Activated CD4-positive, alpha-beta T cell treated with anti-CD3 and anti-CD28 coated beads for 36 hours (primary cell): ENCODE measurements at places on chromosomes 6 and 20. TPM values are rescaled to one million over a fixed set of nuclear protein-coding genes. Genes with fewer than 3 reads are reported as not detected.

Gene OLIG3
- total RNA-seq: not detected

Gene SLC22A2
- not detected for total RNA-seq

Gene PRL
- total RNA-seq: not detected

Gene BPI
- not detected for total RNA-seq

Gene ZNF311
- total RNA-seq: 1.0 TPM

DNA sequence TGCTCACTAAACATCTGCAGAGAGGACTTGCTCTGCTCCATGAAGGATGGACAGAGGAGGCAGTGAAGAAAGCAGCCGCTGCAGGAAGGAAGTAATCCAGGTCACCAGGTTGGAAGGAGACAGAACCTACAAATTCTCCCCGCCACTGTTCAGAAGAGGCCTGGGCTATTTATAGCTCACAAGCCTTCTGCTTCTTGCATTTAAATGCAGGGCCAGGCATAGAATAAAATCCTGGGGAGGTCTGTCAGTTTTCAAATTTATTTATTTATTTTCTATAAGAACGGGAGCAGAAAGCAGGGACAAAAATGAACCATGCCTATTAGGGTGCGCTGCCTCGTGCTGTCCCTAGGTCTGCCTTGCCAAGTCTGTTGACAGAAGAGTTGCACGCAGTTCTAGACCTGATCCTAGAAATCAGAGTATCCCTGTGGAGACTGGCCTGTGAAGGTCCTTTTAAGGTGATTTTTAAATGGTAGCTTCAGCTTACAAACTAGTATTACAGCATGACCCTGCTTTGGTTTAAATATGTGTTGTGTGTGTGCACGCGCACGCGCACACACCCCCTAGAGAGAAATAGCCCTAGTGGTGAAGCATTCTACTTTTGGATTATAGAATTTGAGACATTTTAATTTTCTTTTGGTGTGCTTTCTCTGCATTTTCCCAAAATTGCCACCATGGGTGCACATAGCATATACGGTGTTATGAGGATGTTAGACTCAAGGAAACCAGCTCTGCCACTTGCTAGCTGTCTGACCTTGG is 19.5 kb downstream of the RIMS4 start:
- H3K27ac ChIP-seq: no peak overlapping the region
- H3K27me3 ChIP-seq: peaks cover 11% of the 10 kb centered on the region
- DNase-seq: no peak
- H3K4me1 ChIP-seq: no peaks in the 10 kb centered on the region

DNA sequence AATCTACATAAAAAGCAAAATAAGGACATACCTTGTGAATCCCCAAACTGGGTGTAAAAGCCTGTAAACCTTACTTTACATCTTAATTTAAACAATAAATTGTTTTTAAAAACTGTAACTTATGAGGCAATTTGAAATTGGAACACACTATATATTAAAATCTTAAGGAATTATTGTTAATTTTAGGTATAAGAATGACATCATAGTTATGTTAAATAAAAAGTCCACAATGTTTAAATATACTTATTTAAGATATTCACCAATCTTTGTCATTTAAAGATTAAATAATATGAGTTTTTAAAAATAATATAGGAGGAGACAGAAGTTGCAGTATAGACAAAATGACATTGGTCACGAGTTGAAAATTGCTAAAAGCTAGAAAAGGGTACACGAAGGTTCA is 621.9 kb upstream of the POU3F2 start:
- H3K4me3 ChIP-seq: no peak overlapping the region
- H3K4me1 ChIP-seq: no peaks in the 10 kb centered on the region
- no peaks in the 10 kb centered on the region for H3K36me3 ChIP-seq
- DNase-seq: no peak
- no peak overlapping the region for H3K27ac ChIP-seq
